CD4-positive, alpha-beta T cell treated with Interleukin-6 at 100 ng/mL for 8 hours (primary cell): ENCODE measurements at places on chromosomes 16 and 17.

DNA sequence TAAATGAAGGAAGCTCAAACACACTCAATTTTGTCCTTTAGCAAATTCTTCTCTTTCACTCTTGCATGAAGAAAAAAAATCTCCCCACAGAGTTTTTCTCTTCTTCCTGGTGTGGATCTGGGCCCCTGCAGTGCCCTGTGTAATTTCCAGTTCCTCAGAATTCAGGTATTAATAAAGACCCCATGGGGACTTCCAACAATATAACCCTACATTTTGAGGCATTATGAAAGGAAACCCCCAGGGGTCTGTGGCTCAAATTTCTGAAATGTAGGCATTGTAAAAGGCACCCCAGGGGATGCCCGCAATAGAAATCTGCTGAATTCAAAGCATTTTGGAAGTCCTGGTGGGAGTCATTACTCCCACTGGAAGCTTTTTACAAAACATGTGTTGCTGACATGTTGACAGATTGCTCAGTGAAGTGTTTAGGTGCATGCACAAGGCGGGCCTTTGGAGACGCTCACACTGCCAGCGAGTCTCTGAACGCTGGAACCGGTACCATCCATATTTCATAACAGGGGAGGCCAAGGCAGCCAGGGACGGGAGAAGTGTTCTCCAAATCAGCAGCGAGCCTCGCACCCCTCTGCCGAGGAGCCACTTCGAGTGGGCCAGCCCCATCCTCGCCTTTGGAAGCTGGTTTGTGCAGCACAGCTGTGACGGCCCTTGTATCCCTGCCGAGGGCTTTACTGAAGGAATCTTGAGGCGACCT is 154.0 kb downstream of the ZNF423 start:
- no peak for DNase-seq

GRCh38 chr17:62801553-62802114 is 6.5 kb downstream of the MARCHF10 start:
- DNase-seq: no peak

DNA sequence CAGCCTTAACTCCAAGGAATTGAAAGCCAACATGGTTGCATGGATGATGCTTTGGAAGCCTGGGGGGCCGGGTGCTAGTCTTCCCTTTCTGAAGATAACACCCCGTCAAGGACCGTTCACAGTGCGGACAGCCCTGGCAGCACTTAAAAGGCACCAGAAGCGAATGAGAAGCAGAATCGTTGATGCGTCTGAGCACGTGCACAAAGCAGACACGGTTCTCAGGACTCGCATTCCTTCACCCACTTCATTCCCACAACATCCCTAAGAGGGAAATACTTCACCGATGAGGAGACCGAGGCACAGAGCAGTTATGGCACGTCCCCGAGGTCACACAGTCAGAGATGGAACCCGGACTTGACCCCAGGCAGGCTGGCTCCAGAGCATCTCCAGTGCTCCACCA is 14.2 kb downstream of the TRPV1 start:
- no peak for DNase-seq

- DNase-seq: no peak
Observed at GRCh38 chr16:86946396-86946795, 368.0 kb downstream of the FOXL1 start.

- DNase-seq: peak; percentile 78
Observed at GRCh38 chr17:43398724-43399595, at the start of gene ARL4D. TSS of gene ARL4D (plus strand) at chr17:43398993. CDS start at chr17:43399733, 740 bp downstream.

GRCh38 chr17:13594310-13594709 is 7.4 kb downstream of the HS3ST3A1 start:
- no peak for DNase-seq

DNA sequence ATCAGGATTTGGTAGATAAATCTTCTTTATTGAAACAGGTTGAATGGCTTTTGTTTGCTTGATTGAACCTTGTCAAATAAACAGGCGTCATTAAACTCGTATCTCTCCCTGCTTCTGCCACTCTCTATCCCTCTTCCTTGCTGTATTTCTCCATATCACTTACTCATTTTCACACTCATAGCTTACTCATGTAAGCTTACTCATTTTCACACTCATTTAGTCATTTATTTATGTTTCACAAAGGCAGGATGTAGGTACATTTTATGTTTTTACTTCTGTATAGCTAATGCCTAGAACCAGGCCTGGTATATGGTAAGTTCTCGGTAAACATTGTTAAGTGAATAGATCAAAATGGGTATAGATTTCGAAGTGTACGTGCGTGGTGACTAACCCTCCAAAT is 450.0 kb downstream of the PMP22 start:
- no peak for DNase-seq

DNA sequence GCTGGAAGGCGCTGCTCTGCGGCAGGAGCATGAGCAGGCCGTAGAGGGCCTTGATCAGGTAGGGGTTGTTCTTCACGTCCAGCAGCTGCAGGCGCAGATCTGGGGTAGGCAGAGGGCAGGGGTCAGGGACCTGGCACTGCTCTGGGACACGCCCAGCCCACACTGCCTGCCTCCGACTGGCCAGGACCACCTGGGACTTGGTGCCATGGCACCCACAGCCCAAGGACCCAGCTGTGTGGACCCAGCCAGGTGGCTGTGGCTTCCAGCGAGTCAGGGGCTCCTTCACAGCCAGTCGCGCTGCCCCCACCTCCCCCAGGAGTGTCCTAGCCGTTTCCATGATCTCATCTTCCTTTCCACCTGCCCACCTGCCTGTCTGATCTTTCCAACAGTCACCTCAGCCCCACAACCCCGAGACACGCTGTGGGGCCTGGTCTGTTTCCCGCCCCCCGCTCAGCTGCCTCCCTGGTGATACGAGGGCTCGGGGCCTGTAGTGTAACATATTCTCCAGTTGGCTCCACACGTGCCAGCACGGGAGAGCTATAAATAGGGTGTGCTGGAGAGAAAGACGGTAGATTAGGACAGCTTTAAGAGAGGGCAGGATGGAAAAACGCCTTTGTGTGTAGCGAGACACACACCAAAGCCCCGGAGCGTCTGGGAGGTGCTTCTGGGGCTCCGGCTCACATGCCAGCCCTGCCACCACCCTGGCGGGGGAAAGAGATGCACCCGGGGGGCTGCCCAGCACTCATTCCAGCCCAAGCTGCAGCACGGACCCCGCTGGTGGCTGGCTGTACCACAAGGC is 7.2 kb upstream of the MTSS2 start:
- DNase-seq: no peak

DNA sequence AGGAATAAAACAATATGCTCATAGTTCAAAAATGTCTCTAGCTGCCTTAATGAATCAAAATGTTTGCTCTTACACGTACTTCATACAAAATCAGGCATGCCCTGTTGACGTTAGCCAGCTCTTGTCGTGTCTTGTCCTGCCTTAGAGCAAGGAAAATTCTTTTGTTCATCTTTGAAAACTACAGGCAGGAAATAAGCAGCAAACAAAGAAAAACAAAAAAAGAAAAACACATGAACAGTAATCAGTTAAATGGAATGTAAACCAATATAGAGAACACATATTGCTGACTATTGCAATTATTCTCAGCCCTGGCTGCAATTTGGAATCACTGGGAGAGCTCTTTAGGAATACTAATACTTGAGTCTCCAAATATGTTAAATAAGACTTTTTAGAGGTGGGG is 1.7 kb downstream of the CAPNS2 start:
- no peak for DNase-seq

DNA sequence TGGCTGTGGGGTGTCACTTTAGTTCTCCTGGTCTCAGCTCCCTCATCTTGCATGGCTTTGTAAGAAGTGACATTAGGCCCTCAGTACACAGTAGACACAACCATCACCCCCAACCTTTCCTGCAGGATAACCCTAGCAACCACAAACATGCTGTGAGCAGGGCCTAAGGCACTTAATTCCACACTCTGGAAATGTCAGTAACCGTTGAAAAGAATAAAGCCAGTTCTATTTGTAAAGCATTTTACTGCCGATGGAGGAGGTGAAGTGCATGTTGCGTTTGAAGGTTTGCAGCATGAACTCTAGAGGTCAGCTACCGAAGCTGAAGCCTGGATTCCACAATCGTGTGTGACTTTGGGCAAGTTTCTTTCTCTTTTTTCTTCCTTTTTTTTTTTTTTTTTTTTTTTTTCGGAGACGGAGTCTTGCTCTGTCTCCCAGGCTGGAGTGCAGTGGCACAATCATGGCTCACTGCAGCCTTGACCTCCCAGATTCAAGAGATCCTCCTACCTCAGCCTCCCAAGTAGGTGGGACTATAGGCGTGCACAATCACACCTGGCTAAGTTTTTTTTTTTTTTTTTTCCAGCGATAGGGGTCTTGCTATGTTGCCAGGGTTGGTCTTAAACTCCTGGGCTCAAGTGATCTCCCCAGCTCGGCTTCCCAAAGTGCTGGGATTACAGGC is 26.1 kb upstream of the TOB1 start:
- no peak for DNase-seq

GRCh38 chr17:2704890-2705248 is 6.7 kb downstream of the CLUH start:
- DNase-seq: no peak

DNA sequence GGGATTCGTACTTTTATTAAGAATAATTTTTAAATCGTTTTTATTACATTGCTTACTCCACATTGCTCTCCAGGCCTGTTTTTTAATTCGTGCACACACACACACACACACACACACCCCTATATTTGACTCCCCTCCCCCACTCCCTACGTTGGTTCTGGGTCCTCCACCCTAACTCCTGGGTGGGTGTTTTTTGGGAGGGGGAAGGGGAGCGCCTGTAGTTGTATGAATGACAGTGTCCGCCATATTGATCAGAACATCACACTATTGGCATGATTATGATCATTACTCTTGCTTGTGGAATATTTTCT is 1.3 kb downstream of the GNAO1 start:
- no peak for DNase-seq

- DNase-seq: no peak
Observed at GRCh38 chr16:67661101-67661761, 471 bp downstream of the PARD6A start.

DNA sequence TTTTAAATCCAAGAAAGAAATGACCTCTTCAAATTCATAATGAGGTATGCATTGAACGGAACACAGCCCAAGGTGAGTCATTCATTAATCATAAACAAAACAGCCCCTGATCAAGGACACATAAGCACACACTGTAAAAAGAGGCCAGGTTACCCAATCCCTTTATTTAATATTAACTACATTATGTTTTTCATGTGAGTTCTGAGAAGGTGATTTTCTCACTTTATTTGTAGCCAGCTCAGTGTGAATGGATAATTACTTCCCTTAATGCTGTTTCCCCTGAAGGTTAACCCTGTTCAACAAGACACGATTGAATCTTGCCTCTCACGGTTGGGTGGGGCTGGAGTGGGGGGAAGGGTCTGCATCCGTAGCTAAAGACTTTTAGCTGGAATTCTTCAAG is 257.3 kb upstream of the SALL1 start:
- DNase-seq: no peak

DNA sequence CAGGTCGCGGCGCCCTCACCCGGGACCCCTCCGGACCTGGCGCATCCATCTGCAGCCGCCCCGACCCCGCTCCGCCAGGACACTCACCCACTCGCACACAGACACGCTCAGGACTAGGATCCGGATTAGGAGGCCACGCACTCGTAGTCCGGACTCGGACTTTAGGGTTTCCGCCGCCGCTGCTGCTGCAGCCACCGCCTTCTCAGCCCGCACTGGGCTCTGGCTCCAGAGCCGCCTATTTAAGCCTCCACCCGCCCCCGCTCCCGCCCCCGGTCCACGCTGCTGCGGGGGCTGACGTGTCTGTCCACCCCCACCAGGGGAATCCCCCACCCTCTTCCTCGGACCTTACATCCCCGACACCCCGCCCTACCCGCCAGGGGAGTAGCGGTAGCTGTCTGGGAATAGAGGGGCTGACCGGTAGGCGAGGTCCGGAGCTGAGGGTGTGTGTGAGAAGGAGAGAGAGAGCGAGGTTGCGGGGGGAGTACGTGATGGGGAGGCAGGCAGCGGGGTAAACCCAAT is at the start of gene RRAD:
Gene RRAD (minus strand): TSS at position 214 of the 519 bp plus-strand sequence. CDS start 356 bp downstream, outside the sequence.
- no peak for DNase-seq

DNA sequence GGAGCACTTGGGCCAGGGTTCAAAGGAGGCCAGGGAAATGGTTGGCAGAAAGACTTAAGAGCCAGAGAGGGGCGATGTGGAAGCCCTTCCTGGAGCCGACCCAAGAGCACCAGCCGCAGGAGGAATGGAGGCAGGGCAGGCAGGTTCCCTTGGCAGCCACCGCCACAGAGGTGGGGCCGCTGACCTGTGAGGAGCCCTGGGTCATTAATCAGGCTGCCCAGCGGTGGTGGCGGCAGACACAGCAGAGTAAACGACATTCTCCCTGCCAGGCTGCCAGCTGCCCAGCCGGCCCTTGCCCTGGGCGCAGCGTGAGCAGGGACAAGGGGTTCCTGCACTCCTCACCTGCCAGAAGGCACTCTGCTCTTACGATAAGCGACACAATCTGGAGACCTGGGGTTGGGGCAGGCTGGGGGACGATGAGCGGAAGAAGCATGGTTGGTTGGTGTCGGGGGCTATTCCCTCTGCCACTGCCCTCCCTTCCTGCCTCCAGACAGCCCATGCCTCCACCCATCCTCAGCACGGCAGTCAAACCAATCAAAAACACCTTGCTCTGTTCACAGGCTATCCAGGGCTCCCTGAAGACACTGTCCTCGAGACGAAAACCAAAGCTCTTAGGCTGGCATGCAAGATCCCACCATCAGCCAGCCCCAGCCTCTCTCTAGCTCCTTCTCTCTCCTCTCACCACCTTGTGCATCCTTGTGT is 40.9 kb downstream of the PLXDC1 start:
- DNase-seq: no peak

GRCh38 chr16:75198135-75198600 is 8.8 kb downstream of the CTRB2 start:
- no peak for DNase-seq

DNA sequence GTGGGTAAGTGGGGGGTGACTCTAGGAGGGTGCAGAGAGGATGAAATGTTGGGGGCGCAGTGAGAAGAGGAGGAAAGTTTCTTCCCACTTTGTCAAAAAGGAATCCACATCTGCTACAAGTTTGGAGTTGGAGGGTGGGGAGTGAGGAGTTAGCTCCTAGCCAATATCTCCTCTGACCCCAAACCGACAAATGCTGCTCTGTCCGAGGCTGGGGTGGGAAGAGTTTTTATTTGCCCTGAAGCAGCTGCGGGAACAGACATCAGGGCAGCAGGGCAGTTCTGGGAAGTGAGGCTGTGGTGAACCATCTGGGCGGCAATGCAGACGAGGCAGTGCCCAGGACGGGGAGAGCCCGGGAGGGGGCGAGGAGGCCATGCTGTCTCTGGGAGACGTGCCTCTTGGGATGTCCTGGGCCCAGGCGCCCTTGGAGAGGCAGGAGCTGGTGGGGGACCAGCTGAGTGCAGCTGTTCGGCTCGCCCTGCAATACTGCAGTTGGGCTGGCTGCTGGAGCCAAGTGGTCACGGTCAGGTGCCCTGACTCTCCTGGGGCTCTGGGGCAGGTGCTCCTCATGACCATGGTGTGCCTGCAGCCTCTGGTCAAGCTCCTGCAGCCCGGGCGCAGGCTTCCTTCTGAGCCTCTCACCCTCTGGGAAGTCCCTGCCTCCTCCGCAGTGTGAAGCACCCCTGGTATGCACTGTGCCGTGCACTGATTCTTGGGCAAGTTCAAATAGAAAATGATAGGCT is 6.4 kb upstream of the SOCS3 start:
- DNase-seq: no peak

GRCh38 chr16:35134471-35134870 is 1675.1 kb downstream of the TP53TG3F start:
- DNase-seq: no peak

GRCh38 chr17:43931062-43931571 is 11.2 kb downstream of the PPY start:
- DNase-seq: no peak
